Astrocyte of the spinal cord (primary cell): ENCODE measurements at places on chromosomes 7 and 10.

DNA sequence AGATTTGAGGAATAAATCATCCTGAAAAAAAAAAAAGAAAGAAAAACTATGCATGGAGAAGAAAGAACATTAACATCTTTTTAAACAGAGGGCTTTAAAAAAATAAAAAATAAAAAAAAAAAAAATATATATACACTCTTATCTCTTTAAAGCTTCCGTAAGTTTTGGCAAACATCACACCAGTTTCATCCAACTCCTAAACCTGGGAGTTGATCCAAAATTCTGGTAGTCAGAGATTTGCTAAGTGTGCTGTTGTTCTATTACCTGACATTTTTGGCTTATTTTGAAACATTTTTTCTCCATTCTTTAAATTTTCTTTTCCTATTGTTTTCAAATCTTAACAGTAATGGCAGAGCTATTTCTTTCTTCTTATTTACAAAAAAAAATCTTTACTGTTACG lies 273.1 kb downstream of the AGMO start:
- DNase-seq, result no peak

GRCh38 chr7:113000316-113001020 lies 86.2 kb downstream of the GPR85 start:
- no peak for DNase-seq

DNA sequence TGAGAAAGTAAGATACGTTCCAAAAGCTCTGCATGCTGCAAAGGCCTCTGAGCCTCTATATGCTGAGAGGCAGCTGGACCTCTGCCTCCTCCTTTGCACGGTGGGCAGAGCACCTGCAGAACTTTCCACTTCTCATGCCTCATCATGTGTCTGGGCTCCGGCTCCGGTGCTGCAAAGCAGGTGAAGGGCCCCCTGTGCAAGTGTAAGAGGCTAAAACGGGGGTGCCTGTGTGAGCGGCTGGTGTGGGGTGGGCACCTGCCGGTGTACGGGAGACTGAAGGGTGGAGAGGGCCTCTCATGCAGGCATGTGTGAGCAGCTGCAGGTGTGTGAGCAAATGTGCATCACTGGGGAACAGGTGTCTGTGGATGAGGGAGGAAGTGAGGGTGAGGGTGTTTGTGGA lies 121.0 kb downstream of the KCNMA1 start:
- DNase-seq, result no peak

DNA sequence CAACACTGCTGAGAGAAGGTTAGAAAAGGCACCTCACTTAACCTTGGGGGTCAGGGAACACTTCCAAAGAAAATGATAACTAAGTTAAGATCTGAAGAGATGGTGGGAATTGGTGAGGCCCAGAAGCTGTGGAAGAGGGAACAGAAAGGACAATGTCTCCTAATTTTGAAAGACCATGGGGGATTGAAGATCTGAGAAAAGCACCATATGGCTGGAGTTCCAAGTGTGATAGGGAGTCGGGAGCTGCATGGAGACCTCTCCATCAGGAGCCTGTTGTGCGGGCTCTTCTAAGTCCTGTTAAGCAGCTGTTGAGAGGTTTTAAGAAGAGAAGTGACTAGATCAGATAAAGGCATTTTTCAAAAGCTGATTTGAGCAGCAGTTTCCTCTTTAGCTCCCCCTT lies 254.3 kb downstream of the CDK14 start:
- DNase-seq, result no peak

- no peak for DNase-seq
These were observed 56.8 kb upstream of the AASS start for GRCh38 chr7:122200888-122201287.

- DNase-seq, result no peak
These were observed 406.9 kb downstream of the SFMBT2 start for GRCh38 chr10:7003831-7004395.

DNA sequence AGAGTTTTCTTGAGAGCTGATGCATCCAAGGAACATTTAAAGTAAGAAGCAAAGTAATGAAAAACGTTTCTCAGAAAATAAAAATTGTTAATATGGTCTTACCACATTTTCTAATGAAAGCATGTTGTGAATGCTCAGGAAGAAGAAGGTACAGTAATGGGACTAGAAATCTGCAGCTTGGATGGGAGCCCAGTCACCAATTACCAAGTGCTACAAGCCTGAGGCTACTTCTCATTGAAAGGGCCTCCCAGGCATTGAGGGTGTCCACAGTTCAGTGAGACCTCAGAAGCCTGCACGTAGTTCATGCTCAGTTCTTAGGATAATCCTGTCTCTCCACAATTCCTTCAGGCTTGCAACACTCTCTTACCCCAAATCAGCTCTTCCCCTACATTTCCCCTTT lies 17.6 kb downstream of the PTN start:
- no peak for DNase-seq

- DNase-seq, result no peak
These were observed at the start of gene PHYHIPL for GRCh38 chr10:59176241-59177030. TSS of gene PHYHIPL (plus strand) at chr10:59176643. CDS start at chr10:59176854, 211 bp downstream.

DNA sequence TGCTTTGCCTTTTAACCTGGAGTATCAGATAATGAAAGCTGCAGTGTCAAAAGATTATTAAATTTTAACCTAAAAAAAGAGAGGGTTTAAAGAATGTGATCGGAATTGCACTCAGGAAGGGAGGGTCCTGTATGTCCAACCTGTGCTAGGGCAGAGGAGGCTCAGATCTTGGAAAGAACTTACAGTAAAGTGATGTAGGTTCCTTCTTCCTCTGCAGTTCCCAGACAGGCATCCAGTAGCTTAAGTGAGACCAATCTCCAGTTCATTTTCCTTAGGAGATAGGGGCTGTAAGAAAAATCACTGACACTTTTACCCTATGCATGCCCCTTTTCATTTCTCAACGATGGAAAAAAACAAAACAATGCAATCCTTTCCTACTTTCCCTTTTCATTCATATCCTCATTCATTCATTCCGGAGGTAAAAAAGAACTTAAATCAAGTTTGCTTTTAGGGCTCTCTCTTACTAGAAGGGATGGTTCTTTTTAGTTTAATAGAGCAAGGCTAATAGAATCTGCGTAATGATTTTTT lies 28.3 kb downstream of the EXOC6 start:
- no peak for DNase-seq

DNA sequence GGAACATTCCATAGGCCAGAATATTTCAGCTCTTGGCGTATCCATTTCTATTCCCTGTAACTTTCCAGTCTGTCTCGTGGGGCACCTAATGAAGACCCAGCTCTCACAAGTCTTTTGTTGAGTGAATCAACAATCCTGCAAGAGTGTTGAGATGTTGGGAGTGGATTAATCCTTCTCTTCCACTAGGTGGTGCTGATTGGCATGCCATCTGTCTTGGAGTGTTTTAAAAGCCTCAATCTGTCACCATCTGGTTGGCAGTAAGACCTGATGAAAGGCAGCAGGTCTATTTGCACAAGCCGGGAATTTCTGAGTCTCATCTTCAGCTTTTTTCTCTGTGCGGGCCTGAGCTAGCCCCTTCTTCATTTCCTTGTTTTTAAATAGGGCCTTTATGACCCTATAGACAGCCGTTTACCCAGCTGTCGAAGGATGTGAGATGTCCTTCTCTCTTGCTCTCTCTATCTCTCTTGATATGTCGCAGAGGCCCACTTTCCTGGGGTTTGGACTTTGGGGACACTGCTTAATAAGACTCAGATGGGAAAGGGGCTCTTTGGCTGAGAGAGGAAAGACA lies 180.5 kb downstream of the ZNF365 start:
- DNase-seq, result peak; percentile 56

DNA sequence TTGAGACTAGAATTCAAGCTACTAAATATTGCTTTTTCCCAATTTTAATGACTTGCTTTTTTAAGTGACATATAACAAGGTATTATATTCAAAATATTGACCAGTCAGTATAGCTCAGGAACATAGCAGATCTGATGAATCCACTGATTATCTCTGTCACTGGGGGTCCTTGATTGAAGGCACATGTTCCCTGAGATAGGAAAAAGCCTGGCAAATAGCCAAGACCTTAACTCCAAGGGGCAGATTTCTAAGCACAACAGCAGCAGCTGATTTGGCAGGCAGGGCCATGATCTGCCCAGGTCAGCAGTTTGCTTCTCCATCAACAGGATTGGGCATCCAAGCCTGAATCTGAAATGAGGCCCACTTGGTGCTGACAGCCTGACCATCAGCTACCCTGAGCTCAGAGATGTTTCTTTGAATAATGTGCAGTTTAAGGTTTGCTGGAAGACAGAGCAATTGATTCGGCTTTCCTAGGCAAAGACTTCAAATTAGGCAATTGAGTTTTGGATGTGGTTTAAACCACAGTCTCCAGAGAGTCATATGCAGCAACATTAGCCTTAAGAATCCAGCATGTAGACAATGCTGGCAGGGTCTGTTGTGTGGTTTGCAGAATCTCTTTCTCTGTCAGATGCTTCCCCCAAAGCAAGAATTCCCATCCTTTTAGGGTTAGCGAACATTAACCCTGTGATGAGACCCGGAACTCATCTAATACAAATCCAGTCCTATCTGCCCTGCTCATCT lies 352.6 kb downstream of the ADRA2A start:
- no peak for DNase-seq

DNA sequence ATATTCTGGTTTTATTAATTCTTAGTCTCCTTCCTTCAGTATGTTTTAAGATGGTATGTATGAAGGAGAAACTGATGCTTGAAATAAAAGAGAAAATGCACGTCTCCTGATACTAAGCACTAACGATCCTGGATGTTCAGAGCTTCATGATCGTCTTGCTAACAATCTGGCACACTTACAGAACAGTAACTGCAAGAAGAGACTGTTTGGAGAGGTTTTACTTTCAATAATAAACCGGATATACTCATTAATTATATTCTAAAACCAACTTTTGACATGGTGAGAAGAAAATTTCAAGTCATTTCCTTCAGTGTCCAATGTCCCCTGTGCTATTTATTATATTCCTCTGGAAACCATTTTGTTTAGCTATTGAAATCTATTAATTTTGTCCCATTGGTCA lies 251.0 kb downstream of the NXPH1 start:
- no peak for DNase-seq

DNA sequence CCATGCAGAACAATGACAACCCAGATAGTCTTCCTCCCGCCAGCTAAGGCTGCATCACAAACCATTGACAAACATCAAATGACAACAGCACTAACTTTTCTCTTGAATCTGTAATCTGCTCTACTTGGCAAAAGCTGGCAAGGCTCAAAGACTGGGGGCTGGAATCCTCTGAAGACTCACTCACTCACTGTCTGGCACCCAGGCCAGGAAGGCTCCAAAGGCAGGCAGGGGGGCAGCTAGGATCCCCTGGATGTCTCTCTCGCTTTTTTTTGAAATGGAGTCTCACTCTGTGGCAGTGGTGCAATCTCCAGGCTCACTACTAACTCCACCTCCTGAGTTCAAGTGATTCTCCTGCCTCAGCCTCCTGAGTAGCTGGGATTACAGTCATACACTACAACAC lies 159.7 kb upstream of the GPR26 start:
- no peak for DNase-seq

DNA sequence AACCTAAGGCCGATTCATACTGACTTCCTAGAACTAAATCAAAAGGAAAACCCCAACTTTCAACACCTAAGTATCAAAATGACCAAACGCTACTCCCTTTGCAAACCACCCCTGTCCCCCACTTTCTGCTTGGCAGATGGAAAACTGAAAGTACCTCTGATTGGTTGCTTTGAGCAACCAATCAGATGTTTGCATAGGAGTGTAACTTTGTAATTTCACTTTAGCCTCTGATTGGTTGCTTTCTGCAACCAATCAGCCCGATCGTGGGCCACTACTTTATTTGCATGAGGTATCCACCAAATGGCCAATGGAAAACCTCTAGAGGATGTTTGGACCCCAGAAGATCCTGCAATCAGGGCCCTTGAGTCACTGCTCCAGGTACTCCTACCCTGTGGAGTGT lies 12.3 kb upstream of the SNX10 start:
- DNase-seq, result no peak

DNA sequence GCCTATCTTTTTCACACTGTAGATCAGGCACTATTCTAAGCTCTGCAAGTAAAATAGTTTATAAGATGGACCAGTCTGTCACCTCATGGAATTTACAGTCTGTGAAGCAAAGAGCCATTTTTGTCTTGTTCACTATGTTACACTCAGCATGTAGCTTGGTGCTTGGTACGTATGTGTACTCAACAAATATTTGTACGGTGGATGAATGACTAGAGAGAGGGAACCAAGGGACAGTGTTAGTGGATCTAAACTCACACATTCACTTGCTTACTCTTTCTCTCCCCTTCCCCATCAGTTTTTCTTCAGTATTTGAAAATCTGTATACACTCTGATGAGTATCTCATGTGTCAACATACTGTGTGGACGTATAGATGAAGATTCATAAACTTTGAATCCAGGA lies 45.9 kb downstream of the PTF1A start:
- DNase-seq, result no peak

GRCh38 chr10:124101351-124101750 lies 8.0 kb upstream of the CHST15 start:
- no peak for DNase-seq

GRCh38 chr7:120030876-120031275 lies 242.1 kb upstream of the KCND2 start:
- DNase-seq, result no peak

GRCh38 chr10:84696610-84697009 lies 368.2 kb downstream of the CCSER2 start:
- DNase-seq, result no peak

DNA sequence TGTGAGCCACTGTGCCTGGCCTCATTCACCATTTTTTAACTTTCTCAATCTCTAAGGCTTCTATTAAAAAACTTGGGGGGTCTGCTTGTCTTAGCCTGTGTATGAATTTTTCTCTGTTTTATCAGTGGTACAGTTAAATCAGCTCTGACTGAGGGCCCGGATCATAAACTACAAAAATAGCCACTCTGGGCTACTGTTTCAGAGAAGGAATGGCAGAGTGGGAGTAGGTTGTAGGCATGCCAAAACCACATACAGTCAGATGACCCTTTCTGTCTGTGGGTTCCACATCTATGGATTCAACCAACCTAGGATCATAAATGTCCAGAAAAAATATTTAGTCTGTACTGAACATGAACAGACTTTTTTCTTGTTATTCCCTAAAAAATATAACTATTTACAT lies 21.3 kb downstream of the TBC1D12 start:
- peak; percentile 53 for DNase-seq

DNA sequence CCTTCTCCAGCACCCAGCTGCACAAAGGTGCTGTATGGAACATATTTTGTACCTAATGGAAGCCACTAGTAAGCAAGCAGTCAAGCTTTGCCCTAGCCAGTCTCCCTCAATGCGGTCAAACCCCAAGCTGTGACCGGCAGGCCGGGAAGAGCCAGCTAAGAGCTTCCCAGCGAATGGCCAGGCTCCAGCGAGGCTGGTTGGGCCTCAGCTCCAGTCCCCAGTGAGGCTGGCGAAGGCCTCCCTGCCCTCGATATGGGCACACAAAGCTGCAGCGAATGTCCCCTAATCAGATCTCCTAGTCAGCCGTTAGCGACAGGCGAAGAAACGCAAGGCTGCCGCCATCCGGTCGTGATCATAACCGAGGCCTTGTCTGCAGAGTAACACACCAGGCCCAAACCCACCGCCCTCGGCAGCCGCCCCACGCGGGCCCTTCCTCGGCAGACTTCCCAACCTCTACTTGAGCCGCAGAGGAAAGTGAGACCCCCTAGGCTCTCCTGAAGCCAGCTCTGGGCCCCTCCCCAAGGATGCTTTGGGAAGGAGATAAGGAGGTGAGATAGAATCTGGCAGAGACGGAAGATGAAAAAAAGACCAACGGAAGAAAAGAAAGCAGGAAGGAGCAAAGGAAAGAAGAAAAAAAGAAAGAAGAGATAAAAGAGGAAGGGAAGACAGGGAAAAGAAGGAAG lies 3.1 kb upstream of the HOXA9 start:
- no peak for DNase-seq
